ENCODE measurements at places on chromosomes 7 and 10. TPM values are rescaled to one million over a fixed set of nuclear protein-coding genes. Genes with fewer than 3 reads are reported as not detected.

DNA sequence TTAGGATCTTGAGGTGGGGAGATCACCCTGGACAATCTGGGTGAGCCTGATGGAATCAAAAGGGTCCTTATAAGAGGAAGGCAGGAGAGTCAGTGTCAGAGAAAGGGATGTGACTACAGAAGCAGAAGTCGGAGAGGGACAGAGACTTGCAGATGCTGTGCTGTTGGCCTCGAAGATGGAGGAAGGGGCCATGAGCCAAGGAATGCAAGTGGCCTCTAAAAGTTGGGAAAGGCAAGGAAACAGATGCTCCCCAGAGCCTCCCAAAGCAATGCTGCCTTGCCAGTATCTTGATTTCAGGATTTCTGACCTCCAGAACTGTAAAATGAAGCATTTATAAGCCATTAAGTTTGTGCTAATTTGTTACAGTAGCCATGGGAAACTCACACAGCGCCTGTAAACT lies 165.2 kb downstream of the FANK1 start:
- peak overlapping the region; percentile 36 for H3K27ac ChIP-seq
- DNase-seq = no peak
- no peak overlapping the region for H3K4me3 ChIP-seq
- H3K36me3 ChIP-seq = no peaks in the 10 kb centered on the region

Gene EBLN1
- not detected for total RNA-seq

- H3K4me1 ChIP-seq = peaks cover 4% of the 10 kb centered on the region
- H3K27ac ChIP-seq = peak overlapping the region; percentile 46
- peak; percentile 86 for DNase-seq
- no peaks in the 10 kb centered on the region for H3K27me3 ChIP-seq
Observed at GRCh38 chr10:128386816-128387604, 260.8 kb upstream of the MKI67 start.

Gene CHAT
- total RNA-seq = not detected

Gene TMEM139
- total RNA-seq = not detected
